ENCODE measurements at places on chromosomes 13 and 19. TPM values are rescaled to one million over a fixed set of nuclear protein-coding genes. Genes with fewer than 3 reads are reported as not detected.

DNA sequence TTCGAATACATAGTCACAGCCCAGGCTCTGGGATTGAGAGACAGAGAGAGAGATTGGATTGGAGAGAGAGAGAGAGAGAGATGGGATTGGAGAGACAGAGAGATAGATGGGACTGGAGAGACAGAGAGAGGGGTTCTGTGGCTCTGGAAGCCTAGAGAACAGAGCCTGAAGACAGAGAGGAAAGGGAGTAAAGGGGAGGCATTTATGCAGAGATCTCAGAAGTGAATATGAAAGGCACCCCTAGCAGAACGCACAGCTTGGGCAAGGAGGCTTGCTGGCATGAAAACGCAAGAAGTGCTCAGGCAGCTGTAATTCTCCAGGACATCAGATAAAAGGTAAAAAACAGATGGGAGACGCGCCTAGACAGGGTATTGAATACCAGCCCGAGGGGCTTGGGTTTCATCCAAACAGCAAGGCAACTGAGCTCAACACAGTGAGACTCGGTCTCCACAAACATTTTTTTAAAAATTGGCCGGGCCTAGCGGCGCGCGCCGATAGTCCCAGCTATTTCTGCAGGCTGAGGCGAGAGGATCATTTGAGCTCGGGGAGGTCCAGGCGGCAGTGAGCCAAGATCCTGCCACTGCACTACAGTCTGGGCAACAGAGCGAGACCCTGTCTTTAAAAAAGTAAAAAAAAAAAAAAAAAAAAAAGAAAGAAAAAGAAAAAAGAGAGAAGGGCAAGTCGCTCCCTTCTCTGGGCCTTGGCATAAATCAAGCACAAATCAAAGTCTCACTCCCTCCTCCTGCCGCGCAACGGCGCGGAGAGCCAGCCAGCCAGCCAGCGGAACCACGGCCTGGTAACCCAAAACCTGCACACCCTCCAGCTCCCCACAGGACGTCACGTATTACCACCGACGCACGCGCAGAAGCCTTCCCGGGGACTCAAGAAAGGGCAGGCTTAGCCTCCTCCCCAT lies 774 bp upstream of the PPP2R1A start:
- H3K4me1 ChIP-seq: peaks cover 17% of the 10 kb centered on the region
- H3K27me3 ChIP-seq: no peaks in the 10 kb centered on the region

DNA sequence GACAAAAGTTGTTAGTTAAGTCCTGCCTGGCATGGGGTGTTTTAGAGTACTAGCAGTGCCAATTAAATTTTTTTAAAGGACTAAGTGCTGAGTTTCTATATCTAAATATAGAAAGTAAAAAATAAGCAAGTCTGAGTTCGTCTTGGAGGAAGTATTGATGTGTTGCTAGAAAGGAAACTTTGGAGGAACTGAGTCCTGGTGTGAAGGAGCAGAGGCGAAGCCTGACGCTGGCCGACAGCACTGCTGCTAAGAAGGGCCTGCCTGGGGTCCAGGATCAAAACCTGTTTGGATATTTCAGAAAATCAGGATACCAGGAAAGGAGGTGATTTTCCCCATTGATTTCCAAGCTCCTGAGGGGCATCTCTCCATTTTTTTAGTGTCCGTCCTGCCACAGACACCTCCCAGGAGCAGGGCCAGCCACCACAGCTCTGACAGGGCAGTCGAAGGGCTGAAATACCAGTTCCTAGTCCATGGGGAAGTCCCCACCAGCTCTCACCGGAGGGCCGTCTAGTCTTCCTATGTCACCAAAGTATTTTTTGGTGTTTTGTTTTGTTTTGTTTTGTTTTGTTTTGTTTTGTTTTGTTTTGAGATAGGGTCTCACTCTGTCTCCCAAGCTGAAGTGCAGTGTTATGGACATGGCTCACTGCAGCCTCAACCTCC lies 38.2 kb upstream of the NPAS1 start:
- H3K4me3 ChIP-seq: no peak overlapping the region
- H3K27ac ChIP-seq: peak overlapping the region; percentile 3
- H3K4me1 ChIP-seq: peaks cover 33% of the 10 kb centered on the region
- no peaks in the 10 kb centered on the region for H3K36me3 ChIP-seq

DNA sequence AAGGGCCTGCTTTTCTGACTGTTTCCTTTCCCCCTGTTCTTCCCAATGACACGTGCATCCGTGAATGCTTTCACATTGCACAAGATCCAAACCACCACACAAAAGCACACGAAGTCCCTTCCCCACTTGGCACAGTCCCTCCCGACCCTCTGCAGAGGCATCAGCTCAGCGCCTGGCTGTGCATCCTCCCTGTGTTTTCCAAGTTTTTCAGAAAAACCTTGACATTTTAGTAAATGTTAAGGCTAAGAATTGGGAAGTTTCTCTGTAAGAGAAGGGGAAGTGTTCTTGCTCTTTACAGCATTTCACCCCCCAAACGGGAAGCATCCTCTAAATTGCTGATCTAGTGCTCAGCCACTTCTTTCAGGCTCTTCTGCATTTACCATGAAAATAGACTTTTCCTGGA lies 94.5 kb upstream of the TM9SF2 start:
- H3K36me3 ChIP-seq: no peaks in the 10 kb centered on the region
- no peak for DNase-seq
- no peak overlapping the region for H3K27ac ChIP-seq
- no peaks in the 10 kb centered on the region for H3K4me1 ChIP-seq
- no peaks in the 10 kb centered on the region for H3K27me3 ChIP-seq

GRCh38 chr19:15300533-15301197 lies 31.7 kb downstream of the BRD4 start:
- H3K4me3 ChIP-seq: no peak overlapping the region
- H3K36me3 ChIP-seq: no peaks in the 10 kb centered on the region
- no peak overlapping the region for H3K27ac ChIP-seq
- no peaks in the 10 kb centered on the region for H3K27me3 ChIP-seq
- peaks cover 29% of the 10 kb centered on the region for H3K4me1 ChIP-seq

DNA sequence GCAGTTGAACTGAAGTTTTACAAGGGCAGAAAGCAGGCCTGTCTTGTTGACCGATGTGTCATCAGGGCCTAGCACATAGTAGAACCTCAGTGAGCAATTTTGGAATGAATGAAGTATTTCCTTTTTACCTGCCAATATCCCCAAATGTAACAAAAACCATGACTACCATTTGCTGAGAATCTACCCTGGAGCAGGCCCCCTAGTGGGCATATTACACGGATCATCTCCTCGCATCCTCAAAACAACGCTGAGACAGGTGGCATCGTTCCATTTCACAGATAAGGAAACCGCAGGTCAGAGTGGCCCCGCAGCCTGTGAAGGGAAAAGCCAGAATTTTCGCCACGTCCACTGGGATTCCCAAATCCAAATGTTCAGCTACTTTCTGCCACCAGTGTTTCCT lies 77.9 kb downstream of the CACNA1A start:
- no peak overlapping the region for H3K27ac ChIP-seq
- no peaks in the 10 kb centered on the region for H3K27me3 ChIP-seq
- H3K4me1 ChIP-seq: no peaks in the 10 kb centered on the region
- H3K4me3 ChIP-seq: no peak overlapping the region
- no peak for DNase-seq

GRCh38 chr13:48144413-48145035 lies 49.6 kb upstream of the MED4 start:
- no peaks in the 10 kb centered on the region for H3K27me3 ChIP-seq
- no peaks in the 10 kb centered on the region for H3K4me1 ChIP-seq
- H3K36me3 ChIP-seq: no peaks in the 10 kb centered on the region
- no peak overlapping the region for H3K4me3 ChIP-seq

The DCLK1 gene
- 6.4 TPM for total RNA-seq

DNA sequence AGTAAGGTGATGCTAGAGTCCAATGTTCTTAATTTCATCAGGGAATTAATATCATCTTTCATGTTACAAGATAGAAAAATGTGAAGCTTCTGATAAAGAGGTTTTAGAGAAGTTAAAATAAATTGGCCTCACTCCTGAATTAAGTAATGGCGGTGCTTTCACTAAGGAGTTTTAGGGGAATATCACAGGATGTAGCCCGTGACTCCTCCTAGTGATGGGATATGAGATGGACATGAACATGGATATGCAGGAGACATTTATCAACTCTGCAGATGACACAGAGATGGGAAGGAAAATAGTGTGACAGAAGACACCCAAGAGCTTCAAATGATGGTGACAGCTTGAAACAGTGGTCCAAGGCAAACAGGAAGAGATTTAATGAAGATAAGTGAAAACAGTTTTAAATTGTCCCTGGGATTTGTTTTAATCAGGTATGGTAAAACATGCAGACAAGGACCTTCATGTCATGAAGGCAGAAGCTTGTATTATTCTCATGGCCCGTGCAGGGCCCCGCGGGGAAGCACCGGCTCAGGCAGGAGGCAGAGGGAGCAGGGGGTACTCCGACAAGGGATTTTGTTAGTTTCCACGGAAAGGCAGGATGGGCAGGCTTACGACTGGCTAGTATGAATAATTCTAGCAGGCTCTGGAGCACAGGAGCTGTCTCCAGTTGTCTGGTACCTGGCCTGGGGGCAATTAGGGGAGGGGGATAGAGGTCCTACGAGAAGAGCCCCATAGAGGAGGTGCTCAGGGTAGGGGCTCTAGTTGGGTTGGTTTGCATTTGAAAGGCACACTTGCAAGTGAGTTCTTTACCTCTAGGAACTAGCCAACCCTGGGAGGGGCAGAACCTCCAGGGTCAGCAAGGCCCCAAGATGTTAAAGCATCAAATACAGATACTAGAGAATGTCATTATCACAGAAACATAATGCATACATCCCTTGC lies 38.7 kb upstream of the FARP1 start:
- no peaks in the 10 kb centered on the region for H3K27me3 ChIP-seq
- H3K27ac ChIP-seq: no peak overlapping the region
- H3K36me3 ChIP-seq: no peaks in the 10 kb centered on the region
- peaks cover 12% of the 10 kb centered on the region for H3K4me1 ChIP-seq
- no peak overlapping the region for H3K4me3 ChIP-seq
- DNase-seq: no peak

- no peaks in the 10 kb centered on the region for H3K27me3 ChIP-seq
- no peak for DNase-seq
- no peaks in the 10 kb centered on the region for H3K4me1 ChIP-seq
- H3K4me3 ChIP-seq: no peak overlapping the region
These were observed 243.5 kb downstream of the ITGBL1 start for GRCh38 chr13:101695870-101696516.

DNA sequence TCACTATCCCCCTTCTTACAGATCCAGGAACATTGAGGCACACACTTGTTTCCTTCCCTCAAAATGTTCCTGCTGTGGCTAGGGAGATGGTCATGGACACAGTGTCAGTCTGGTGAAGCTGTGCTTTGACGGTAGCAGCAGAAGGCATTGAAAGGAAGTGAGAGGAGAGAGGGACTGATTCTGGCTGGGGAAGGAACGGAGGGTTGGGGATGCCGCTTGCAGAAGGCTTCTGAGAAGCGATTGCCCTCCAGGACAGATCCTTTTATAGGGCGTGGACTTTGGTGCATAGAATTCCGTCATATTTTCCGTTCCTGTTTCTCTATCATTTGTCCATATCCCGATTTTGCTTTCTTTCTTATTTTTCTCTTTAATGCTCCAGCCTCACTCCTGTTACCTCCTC lies 14.1 kb upstream of the MYH14 start:
- no peak overlapping the region for H3K27ac ChIP-seq
- no peaks in the 10 kb centered on the region for H3K4me1 ChIP-seq
- no peak overlapping the region for H3K4me3 ChIP-seq
- H3K36me3 ChIP-seq: no peaks in the 10 kb centered on the region

All from neural progenitor cell (in vitro differentiated cells).